ENCODE measurements at places on chromosomes 12 and 14.
A peak's percentile ranks its signal among the peaks of the same experiment; 100 is the strongest.

DNA sequence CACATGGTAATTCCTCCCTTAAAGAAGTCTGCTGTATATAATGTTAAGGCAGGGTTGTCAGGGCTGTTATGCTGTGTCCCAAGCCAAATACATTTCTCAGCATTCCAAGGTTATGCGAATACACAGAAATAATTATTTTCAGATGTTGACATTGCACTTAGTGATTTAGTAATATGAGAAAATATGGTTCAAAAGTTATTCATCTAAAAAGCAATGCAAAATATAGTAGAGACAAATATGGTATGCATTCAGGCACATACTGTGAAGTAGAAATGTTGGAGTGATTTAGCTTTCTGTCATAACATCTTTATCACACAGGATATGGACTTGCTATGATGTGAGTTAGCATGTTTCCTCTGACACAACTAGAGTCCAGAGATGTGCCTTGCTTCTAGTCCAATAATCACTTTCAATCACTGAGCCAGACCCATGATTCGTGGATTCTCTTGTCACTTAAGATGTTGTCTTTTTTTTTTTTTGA, 70.0 kb downstream of the PDE3A start:
- DNase-seq, result no peak

- DNase-seq, result peak; percentile 33
Measured at GRCh38 chr12:121248622-121249021, 38.7 kb downstream of the P2RX4 start.

DNA sequence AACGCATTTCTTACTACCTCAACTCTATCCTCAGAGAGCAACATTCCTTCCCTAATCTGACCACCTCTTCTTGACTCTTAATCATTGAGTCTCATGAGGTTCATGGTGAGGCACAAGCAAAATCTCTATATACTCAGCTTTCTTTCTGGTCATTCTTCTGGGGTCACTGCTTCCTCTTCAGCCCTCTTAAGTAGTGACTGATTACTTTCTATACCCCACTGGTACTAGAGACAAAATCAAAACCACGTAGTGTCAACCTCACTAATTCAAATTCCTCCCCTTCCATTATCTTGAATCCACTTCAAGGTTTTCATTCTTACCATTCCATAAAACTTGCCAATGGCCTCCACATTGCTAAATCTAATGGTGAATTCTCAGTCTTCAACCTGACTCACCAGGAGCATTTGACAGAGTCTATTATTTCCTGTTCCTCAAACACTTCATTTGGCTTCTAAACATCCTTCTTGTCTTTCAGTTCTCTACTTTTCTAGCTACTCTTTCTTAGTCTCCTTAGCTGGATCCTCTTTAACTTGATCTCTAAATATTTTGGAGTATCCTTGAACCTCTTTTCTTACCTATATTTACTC, 6.8 kb downstream of the WDHD1 start:
- DNase-seq, result no peak

DNA sequence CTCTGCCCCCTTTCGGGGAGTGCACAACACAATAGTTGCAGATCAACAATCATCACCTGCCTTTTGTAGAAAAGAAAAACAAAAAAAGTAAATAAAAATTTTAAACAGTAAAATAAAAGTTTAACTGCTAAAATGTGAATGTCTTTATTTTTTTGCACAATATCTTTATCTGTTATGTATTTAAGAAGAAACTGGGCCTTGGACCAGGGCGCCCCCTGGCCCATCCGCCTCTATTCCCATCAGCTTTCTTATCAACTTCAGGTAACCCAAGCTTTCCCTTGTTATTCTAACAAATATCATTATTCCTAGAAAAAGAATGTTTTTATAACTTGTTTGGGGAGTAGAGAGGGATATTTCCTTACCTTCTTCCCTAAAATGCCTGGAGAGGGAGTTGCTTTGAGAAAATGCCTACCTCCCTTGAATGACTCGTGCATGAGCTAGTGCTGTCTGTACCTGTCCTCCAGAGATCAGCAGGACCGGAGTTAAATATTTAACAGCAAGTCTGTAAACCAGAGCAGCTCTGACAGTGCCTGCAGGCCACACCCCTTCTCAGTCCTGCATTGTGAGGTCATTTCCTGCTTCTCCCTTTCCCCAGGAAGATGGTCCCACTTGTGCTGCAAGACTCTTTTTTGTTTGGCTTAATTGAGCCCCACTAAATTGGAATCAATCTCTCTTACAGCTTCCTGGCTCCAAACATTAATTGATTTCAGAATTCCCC, 192.8 kb upstream of the RGS6 start:
- no peak for DNase-seq

- no peak for DNase-seq
Measured at GRCh38 chr12:9933958-9934357, 1.8 kb upstream of the CLEC2A start.

DNA sequence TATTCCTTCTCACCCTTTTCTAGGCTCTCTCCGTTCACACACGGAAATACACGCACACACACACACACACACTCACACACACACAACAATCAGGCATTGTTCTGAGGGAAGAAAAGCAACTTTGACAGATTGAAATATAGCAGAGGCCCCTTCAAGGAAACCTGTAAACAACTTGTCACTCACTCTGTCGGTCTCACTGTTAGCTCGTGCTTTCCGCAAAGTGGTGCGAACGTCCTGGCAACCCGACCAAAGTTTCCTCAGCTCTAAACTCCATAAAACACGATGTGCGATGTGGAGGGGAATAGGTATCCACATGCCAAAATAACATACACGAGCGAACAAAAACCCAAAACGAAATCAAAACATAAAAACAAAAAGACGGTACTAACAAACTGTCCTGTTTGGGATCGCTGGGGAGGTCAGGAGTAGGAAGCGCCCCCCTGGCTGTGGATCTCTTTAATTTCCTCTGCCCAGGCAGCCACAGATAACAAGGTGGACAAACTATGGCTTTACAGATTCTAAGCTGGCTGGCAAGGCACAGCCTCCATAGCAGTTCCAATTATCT, 822 bp upstream of the SOX5 start:
- no peak for DNase-seq

DNA sequence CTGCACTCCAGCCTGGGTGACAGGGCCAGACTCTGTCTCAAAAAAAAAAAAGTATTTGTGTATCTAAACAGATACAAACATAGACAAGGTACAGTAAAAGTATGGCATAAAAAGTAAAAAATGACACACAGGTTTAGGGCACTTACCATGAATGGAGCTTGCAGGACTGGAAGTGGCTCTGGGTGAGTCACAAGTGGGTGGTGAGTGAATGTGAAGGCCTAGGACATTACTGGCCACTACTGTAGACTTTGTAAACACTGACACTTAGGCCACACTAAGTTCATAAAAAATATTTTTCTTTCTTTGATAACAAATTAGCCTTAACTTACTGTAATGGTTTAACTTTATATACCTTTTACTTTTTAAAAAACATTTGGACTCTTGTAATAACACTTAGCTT, 38.0 kb upstream of the EIF5 start:
- DNase-seq, result no peak

DNA sequence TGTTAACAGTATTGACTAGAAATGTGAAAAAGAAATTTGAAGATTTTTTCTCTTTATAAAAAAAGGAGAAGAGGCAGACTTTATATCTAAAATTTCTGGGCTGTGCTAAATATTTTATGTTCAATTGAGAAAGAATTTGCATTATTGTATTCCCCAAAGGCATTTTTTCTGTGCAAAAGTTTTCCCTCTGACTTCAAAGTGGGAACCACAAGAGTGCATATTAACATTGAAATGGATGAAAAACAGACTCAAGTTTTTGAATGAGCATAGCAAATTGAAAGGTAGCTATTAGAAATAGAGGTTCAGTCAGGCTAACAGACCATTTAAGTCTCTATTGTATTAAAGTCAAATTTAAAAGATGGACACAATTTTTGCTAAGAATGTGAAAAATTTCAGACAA, 95.2 kb downstream of the RASSF9 start:
- no peak for DNase-seq

DNA sequence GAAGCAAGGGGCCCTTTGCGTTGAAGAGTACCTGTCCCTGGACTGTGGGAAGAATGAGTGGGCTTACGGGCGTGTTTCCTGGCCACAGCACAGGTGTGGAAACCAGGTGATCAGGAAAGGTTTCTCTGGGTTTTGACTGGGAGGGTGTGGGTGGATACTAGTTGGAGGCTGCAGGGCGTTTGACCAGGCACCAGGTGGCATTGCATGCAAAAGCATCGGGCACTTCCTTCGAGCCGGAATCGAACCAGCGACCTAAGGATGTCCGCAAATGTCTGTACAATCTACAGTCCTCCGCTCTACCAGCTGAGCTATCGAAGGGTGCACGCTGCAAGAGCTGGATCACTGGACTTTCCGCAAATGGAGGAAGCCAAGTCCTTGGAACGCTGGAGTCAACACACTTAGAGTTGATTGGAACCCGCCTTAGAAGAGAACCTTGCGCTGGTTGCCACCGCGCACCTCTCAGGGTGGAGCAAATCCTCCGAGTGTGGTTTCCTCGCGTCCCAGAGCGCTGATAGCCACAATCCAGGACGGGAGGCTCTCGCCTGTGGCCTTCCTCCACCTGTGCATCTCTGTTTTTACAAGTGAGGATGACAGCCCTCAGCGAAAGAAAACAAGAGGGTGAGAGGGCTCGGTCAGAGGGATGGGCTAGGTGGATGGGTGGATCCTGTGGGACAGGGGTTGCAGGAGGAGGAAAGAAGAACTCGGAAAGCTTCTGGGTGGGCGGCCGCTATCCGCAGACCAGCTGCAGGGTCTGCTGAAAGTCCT, 21.2 kb upstream of the RNASE4 start:
- peak; percentile 88 for DNase-seq

GRCh38 chr12:44574586-44574985, 301.5 kb downstream of the NELL2 start:
- no peak for DNase-seq

DNA sequence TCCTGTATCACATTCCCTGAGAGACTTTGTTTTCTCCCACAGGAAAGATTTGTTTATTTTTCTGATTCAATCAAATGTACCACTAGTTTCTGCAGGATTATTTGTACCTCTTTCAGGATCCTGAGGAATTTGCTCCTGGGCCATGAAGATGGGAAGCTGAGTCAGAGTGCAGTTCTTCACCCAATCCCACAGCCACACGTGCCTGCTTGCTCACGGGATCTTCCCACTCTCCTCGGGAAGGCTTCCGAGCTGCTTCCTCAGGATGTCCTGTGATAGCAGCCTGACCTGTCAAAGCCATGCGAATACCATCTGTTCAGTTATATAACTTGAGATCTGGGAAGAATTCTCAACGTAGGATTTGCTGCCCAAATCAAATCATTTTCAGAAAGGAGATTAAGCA, 41.8 kb upstream of the HIF1A start:
- DNase-seq, result no peak
